ENCODE measurements at places on chromosomes 4 and X.

GRCh38 chr4:79489506-79489905 lies 81.5 kb upstream of the GK2 start:
- DNase-seq: no peak

GRCh38 chr4:152500275-152500674 lies 35.6 kb downstream of the FBXW7 start:
- no peak for DNase-seq

DNA sequence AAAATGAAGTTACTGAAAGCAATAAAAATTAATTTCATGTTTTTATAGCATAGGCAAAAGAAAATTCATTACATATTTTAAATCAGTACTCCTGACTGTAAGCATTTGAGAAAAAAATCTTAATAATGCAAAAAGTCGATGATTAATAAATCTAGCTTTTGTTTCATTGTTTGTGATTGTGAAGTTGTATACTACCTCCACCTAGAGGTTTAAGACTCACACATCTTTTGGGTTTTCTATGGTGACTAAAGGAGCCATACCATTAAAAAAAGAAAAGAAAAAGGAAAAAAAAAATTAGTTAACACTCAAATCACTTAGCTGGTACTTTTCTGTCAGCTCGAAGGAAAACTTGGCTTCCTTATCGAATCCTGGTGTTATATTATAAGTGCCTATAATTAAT lies 2.0 kb downstream of the GABRA2 start:
- no peak for DNase-seq

DNA sequence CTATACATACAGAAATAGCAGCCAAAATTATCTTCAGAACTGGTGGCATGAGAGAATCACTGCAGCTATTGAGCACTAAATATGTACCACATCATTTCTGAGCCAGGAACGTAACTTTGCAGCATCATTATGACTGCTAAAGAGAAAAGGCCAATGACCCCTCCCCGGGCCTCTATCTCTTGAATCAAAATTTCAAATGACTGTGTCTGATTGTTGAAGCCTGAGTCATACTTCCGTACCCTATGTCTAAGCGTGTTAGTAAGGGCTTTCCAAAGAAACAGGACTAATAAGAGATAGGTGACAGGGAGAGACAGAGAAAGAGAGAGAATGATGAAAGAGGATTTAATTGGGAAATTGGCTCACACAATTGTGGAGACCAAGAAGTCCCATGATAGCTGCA lies 445.5 kb upstream of the SPANXN1 start:
- DNase-seq: no peak

DNA sequence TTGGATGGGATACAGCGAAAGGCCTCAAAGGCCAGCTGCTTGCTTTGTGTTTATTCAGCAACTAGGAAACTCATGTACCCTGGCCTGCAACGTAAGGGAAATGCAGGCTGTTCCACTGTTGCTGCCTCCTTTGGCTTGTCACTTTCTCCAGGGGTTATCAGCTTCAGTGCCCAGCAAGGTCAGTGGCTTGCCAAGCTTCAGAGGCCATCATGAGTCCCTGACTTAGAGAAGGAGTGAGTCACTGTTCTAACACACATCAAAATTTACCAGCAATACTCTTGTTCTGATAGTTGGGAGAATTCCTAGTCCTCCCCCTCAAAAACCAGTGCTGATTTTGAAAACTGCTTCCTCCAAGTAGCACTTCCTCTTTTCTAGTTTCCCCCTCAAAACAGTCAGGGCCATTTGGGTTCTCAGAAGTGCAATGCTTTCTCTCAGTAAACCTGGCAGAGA lies 250.8 kb downstream of the ARHGAP24 start:
- no peak for DNase-seq

GRCh38 chrX:43676971-43677572 lies 21.0 kb downstream of the MAOA start:
- DNase-seq: no peak

- DNase-seq: no peak
These were observed 95.5 kb downstream of the NSUN7 start for GRCh38 chr4:40845154-40845835.

GRCh38 chr4:52996261-52997131 lies 134.4 kb downstream of the RASL11B start:
- DNase-seq: no peak

DNA sequence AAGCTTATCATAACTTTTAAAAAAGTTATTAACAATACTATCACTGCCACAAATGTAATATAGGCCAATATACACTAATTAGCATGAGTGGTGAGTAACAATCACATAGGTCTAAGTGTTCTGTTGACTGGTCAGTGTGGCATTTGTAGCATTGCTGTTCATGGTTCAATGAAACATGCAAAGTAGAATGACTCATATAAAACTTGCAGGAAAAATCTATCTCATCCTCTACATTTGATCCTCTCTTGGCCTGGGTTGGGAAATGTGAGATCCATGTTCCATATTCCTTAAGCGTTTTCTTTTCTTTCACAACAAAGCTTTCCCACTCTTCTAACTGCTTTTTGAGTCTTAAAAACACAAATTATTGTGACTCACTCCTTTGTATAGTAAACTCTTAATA lies 1418.7 kb downstream of the FSTL5 start:
- DNase-seq: no peak

- no peak for DNase-seq
These were observed 136.9 kb downstream of the TSPAN5 start for GRCh38 chr4:98521486-98521885.

DNA sequence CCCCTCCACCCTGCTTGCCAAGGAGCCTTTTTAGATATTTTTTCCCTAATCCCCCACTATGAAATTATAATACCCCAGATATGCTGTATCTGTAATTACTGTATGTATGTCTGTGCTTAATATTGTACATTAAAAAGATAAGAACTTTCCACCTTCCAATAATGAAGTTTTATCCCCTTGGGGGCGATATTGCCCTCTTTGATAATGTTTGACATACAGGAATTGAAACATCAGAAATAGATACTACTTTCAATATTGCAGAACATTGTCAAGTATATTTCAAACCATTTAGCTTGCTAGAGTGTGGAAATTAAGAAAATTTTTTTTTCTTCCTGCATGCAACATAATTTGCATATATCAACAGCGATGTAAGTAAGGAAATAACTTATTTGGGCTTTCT lies 58.9 kb downstream of the NAF1 start:
- DNase-seq: no peak

- no peak for DNase-seq
These were observed 211.6 kb downstream of the ADAM29 start for GRCh38 chr4:175129797-175130196.

- no peak for DNase-seq
These were observed 429.1 kb upstream of the FTHL17 start for GRCh38 chrX:31500921-31501320.
